ENCODE measurements at places on chromosomes 6 and 20.

DNA sequence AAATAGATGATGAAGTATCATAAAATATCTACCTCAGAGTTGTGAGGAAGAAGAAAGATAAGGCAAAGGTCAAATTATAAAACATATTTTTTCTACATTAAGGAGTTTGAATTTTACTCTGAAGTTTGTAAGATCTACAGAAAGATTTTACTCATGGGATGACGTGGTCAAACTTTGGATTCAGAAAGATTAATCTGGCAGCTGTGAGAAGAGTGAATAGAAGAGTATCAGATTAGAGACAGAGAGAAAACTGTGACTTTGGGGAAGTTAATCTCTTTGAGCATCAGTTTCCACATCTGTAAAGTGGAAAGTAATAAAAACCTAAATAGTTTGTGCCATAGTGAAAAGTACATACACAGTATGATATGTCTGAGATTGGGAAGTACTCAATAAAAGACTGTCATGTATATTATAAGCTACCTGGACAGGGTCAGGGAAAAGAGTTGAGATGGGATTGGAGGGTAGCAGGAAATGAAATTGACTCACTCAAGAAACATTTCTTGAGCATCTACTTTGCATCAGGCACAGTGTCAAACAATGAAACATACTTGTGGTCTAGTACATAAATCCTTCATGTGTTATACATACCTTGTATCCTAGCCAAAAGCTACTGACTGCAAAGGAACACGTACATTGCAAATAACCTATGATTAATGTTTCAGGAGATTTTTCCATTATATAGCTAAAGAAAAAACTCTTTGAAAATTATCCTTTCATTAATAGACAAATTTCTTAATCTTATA is 222.1 kb downstream of the TMEM200A start:
- no peak for DNase-seq

DNA sequence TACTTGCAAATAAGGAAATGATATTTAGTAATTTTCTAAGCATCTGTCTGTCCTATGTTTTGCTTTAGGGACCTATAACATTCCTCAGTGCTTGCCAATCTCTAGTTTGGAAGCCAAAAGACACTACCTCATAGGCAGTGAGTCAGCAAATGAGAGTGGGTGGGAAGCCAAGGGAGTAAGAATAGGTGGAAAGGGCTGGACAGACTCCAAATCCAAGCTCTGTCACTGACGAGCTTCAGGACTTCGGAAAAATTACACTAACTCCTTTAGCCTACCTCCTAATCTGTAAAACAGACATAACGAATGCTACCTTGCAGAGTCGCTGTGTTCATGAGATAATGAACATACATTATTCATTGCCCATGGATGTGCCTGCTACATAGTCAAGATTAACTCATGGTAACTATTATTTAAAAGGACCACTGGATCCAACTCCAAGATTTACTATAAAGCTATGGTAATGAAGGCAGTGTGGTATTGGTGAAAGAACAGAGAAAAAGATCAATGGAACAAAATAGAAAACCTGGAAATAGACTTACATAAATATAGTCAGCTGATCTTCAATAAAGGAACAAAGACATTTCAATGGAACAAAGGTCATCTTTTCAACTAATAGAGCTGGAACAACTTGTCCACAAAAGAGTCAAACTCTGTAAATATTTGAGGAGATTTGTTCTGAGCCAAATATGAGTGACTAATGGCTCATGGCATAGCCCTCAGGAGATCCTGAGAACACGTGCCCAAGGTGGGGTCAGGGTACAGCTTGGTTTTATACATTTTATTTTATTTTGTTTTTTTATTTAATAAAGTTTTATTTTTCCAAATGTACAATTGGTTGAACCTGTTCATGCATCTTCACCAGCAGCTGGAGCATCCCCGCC is 64.1 kb downstream of the FAM50B start:
- DNase-seq, result peak; percentile 47

DNA sequence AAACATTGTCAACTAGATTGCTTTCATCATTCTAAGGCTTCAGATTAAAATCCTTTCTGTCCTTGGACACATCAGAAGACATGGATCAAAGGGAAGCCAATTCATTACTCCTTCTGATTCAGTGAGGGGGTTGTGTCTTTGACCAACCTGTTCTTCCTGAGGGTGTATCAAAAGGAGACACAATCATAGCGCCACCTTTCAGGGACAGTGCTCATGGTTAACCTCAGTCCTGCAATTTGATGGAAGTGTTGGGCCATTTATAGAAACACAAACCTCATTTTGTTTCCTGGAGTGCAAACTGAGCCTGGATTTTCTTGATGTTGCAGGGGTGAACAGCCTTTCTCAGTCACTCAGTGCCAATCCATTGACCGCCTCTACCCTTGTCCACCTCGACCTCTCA is 163.9 kb upstream of the SCGN start:
- DNase-seq, result no peak

- DNase-seq, result no peak
Observed at GRCh38 chr6:29502597-29502996, 14.8 kb upstream of the MAS1L start.

- DNase-seq, result no peak
Observed at GRCh38 chr6:110137924-110138887, 41.3 kb downstream of the WASF1 start.

DNA sequence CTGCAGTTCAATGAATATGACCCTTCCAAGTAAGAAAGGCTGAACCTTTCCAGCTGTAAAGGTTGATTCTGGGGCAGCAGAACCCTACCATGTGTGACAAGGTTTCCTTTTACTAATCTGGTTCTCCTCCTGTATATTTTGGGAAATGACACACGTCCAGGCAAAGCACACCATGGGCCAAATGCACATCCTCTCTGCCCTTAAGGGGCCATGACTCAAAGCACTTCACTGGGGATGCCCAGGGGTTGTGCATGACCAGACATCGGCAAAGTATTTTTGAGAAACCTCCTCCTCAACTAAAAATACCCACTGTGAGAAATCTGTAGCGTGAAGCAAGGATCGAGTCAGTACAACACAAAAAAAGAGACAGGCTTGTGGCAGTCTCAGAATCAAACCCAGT is 174.7 kb downstream of the BACH2 start:
- no peak for DNase-seq

GRCh38 chr6:139920027-139920775 is 545.8 kb upstream of the CITED2 start:
- DNase-seq, result no peak

- DNase-seq, result no peak
Observed at GRCh38 chr6:122028933-122029522, 370.4 kb upstream of the HSF2 start.

DNA sequence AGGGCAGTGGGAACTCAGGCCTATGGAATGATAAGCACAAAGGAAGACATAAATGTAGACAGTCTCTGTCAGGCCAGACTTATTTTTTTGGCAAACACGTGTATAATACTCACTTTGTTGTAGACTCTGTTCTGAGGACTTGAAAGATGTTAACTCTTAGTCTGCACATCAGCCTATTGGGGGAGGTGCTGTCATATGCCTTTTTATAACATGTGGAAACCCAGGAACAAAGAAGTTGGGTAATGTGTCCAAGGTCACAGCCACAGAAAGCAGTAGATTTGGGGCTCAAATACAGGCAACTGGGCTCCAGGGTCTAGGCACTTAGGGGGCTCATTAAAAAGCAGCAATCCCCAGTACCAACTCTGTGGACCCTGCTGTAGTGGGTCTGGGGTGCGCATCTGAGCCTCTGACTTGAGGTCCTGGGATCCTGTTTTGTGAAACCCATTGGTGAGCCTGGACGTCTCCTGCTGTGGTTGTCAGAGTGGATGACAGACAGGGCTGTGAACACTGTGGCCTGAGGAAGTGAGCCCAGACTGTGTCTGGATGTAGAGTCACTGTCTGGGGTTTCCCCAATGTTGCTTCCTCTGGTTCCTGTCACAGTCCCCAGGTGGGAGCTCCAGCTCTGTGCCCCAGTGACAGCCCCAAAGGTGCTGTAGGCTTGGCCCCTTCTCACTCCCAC is 50.0 kb downstream of the CDH26 start:
- DNase-seq, result no peak

DNA sequence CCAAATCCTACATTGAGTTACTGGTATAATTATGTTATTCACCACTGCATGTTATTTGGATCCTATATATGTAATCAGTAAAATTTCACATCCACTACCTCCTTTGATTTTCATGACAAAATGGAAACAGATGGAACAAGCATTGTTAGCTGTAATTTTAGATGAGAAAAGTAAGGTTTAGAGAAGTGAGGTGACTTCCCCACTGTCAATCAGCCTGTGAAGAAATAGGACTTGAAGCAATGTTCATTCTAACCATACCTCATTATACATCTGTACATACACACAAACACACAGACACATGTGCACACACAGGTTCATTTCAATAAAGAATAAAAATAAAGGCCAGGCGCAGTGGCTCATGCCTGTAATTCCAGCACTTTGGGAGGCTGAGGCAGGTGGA is 23.7 kb upstream of the QKI start:
- no peak for DNase-seq

DNA sequence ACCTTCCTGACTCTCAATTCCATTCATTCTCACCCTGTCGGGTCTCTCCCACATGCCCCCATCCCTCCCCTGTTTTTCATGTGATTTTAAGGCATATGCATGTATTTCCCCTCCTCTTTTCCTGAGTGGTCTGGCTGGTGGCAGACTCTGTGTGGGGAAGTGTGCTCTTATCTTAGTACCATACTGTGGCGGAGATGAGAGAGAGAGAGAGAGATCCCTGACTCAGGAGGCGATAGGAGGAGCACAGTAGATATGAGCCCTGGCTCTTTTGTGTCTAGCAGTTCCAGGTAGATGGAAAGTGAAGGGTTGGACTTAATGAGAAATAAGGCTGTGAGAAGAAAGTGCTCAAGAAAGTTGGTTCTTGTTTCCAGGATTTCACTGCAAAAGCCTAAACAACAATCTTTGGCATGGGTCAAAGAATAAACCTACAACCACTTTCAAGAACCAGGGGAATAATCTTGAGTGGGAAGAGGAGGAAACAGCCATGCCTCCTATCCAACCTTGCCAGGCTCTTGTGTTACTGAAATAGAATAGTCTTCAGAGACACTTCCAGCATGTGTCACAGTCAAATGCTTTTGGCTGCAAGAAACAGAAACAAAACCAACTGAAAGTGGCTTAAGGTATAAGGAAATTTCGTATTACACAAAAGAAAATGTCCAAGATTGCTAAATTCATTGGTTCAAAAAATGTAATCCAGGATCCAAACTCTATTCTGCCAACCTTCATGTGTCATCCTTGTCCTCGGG is 123.8 kb upstream of the MYLIP start:
- DNase-seq, result no peak

- no peak for DNase-seq
Observed at GRCh38 chr20:41318271-41318649, 729 bp upstream of the ZHX3 start.

GRCh38 chr6:68637782-68638181 is 2.7 kb downstream of the ADGRB3 start:
- DNase-seq, result no peak

GRCh38 chr20:57760698-57761412 is 51.0 kb upstream of the PMEPA1 start:
- DNase-seq, result no peak

- DNase-seq, result no peak
Observed at GRCh38 chr6:155528982-155529453, 73.4 kb upstream of the NOX3 start.

- DNase-seq, result no peak
Observed at GRCh38 chr6:111796310-111796918, 76.8 kb downstream of the FYN start.

- DNase-seq, result peak; percentile 26
Observed at GRCh38 chr6:63023726-63024125, 187.5 kb upstream of the FKBP1C start.

- no peak for DNase-seq
Observed at GRCh38 chr6:22610127-22610526, 40.8 kb downstream of the HDGFL1 start.

GRCh38 chr20:10093087-10093591 is 58.4 kb downstream of the ANKEF1 start:
- no peak for DNase-seq

DNA sequence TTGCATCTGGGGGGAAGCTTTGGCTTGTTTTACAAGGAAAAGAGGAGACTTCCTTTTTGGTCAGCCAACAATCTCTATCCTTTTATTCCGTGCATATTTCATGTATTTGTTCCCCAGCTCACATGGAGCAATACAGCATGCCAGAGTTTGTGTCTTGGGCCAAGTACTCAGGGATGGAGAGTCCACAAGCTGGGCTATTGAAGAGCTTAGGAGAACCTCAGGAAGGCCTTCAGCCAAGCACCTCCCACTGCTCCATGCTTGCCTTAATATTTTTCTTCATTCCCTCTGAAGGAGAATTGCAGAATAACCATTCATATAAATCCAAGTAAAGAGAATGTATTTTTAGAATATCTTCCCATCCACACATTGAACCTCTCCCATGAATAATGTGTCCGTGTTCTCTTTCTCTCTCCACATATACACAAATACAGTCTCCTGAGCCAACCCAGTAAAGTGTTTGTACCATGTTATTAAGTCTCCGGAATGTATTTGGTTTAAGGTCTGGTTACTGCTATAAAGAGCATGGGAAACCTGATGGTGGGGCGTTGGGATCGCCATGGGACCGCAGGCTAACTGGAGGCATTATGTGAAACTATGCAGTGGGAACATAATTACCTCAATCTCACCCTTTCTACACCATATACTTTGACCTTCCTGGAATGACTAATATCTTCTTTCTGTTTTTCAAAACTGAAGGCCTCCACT is 3.0 kb downstream of the LAMA4 start:
- no peak for DNase-seq

- DNase-seq, result no peak
Observed at GRCh38 chr6:154537511-154538325, 27.2 kb upstream of the CNKSR3 start.

DNA sequence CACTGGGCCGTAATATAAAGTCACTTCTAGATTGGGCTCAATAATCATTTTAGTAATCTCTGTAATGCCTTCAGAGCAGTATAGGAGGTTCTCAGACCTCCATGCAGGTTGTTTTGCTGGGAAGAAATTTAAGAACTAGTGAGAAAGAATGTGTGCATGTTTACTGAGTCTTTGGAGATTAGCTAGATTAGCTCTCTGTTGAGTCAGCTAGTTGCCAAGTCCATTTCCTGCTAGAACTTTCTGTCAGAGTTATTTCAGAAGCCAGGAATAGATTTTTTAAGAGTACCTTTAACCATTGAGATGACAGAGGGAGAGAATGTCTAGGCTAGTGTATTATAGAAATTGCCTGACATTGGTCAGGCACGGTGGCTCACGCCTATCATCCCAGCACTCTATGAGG is 33.3 kb downstream of the ORC3 start:
- DNase-seq, result no peak

DNA sequence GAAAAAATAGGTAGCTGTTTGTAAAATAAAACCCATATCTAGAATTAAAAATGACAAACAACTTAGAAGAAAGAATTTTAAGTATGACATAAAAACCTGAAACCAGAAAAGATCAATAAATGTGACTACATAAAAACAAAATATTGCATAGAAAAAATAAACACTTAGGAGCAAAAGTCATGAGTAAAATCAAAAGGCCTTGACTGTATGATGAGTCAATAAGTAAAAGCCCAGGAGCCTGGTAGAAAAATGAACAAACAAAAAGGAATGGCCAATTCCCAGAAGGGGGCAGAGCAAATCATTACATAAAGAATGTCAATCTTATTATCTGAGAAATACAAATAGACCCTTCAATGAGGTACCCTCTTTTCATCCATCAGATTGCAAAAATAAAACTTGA is 20.7 kb upstream of the ENPP1 start:
- DNase-seq, result no peak

GRCh38 chr6:79257381-79258205 is 23.1 kb upstream of the HMGN3 start:
- no peak for DNase-seq

Data from head of caudate nucleus (tissue), 42 donors.